Erythroblast (primary cell): ENCODE measurements at places on chromosomes 16 and 17.
A peak's percentile ranks its signal among the peaks of the same experiment; 100 is the strongest.

DNA sequence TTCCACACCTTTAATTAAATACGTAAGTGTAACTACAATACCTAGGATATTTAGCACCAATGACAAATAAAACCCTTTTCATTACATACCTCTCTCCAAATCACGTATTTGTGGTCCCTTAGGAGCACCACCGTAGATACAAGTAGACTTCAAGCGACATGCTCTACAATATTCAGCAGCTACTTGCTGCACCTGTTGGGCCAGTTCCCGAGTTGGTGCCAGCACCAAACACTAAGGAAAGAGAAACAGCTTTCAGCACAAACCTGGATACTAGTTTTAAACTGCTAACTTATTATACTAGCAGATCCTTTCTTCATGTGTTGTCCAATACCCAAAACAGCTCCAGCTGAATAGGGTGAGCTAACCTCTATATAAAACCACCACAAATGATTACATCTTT, 2.7 kb downstream of the DDX5 start:
- no peak for DNase-seq

DNA sequence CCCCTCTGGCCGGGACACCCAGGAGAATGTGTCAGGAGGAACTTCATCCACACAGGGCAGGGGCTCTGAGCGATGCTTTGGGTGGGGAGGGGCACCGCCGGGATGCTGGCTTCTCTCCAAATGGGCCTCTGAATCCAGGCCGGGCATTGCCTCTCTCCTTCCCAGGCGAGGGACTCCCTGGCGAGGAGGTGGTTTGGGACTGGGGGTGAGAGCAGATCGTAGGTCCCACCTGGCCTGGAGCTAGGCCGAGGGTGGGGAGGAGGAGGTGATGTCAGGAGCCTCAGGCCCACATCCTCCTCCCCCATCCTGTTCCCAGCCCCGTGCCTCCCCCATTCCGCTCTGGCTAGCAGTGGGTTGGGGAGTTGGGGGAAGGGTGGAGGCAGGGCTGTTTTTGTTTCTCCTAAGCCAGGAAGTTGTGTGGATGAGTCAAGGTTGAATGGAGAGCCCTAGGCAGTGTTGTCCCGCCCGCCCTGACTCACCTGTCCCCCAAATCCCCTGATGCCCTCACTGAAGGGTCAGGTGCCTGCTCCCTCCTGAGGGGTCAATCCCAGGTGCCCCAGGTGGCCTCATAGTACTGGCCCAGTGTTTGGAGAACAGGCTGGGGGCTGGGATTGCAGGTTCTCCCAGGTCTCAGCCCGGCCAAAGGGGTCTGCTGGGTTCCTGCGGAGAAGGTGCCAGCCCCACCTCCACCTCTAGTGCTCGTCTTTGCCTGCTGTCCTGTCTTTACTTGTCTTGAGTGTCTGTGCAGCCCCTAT, 2.8 kb downstream of the GRB7 start:
- no peak for DNase-seq

DNA sequence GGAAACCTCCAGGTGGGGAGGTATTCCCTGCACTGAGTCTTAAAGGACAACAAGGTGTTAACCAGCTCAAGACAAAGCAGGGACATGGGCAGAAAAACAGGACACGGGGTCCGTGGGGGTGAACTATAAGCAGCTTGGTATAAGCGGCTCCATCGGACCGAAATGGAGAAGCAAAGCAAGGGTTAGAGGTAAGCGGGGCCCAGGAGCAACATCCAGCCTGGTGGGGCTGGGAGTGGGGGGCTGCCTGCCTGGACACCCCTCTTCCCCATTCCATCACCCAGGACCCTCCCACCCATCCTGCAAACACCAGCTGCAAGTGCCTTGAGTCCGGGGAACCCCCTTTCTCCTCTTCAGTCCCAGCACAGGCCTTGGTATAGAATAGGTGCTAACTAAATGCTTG, 29.5 kb downstream of the MYH11 start:
- DNase-seq, result no peak

DNA sequence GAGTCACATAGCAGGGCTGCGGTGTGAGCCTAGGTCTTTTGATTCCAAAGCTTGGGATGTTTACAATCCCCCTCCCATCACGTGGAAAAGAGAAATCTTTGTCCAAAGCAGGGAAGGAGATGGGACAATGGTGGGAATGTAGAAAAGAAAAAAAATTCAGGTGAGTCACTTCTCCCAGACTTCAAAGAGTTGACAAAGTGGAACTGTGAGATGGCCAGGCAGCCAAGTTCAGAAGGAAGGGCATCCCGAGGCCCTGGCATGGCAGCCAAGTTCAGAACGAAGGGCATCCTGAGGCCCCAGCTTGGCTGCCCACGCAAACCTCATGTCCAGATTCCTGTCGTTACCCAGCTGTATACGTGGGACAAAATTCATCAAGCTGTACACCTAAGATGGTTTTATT, 47.5 kb downstream of the FOXL1 start:
- DNase-seq, result no peak

DNA sequence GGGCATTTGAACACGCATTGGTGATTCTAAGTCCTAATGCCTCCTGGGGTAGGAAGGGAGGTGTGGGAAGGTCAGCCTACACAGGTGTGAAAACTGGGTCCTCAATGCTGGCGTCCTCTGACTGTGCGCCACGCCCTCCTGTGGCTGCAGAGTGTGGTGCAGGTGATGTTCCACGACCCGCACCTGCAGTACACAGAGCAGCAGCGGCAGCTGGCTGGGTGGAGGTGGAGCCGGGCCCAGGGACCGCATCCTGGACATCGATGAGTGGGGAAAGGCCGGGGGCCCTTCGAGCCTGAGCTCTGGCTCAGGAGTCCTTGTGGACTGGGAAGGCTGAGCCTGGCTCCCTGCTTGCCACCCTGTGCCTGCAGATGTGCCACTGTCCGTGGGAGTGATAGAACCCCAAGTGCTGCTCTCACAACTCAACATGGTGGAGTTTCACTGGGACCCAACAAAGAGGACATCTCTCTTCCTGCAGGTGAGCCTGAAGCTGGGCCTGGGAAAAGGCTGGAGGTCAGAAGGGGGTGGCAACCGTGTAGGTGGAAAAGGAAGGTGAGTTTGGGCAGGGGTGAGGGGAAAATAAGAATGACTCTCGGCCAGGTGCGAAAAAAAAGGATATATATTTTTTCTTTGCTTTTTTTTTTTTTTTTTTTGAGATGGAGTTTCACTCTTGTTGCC, 14.0 kb upstream of the STAC2 start:
- peak; percentile 42 for DNase-seq

GRCh38 chr17:49798738-49799137, 10.3 kb downstream of the KAT7 start:
- DNase-seq, result no peak

GRCh38 chr16:47374629-47375028, 86.2 kb downstream of the ITFG1 start:
- no peak for DNase-seq

- DNase-seq, result no peak
Measured at GRCh38 chr17:77419547-77420094, 278.9 kb downstream of the SEC14L1 start.

- DNase-seq, result peak; percentile 56
Measured at GRCh38 chr17:77741109-77741508, 217.4 kb upstream of the TNRC6C start.

- no peak for DNase-seq
Measured at GRCh38 chr17:19502517-19502916, 31.1 kb upstream of the SLC47A1 start.

DNA sequence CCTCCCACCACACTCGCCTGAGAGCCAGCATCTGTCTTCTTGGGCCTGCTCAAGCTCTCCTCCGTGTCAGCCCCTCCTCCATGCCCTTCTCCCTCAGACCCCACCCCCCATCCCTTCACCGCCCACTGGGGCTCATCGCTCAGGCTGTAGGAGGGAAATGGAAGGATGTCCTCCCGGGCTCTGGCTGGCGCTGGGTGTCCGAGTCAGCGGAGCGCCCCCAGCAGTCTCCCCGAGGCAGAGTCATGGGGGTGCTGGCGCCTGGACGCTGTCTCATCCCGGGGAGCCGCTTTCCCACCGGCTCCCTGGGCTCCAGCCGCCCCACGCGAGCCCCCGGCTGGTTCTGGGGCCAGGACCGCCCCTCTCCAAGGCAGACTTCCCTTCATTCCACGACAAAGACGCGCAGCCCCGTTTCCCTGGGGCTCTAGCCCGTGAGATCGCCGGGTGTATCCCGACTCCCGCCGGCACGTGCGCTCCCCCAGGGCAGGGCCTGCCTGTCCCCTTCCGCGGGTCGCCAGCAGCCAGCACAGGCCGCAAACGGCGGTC, 428 bp upstream of the ANTKMT start:
- DNase-seq, result peak; percentile 60

GRCh38 chr16:180101-180675, at the start of gene HBQ1:
TSS of gene HBQ1 (plus strand) at chr16:180459. CDS start at chr16:180487, 28 bp downstream.
- peak; percentile 93 for DNase-seq

- no peak for DNase-seq
Measured at GRCh38 chr16:9296271-9296590, 204.8 kb downstream of the HAPSTR1 start.

- no peak for DNase-seq
Measured at GRCh38 chr16:80711406-80711805, 93.0 kb downstream of the CDYL2 start.

GRCh38 chr17:20992987-20993862, 49.6 kb downstream of the USP22 start:
- peak; percentile 76 for DNase-seq

GRCh38 chr16:11218604-11218962, 37.4 kb downstream of the SOCS1 start:
- DNase-seq, result peak; percentile 47

DNA sequence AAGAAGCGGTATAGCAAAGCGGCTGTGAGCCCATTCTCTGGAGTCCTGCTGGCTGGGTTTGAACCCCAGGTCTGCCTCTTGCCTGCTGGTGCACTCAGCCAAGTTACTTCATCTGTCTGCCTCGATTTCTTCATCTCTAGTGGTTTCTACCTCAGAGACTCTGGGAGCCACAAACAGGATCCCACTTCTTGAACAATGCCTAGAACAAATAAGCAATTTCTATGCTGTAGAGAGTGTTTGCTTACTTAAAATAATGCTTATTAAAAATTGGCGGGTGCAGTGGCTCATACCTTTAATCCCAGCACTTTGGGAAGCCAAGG, 75.5 kb downstream of the CMIP start:
- DNase-seq, result no peak

GRCh38 chr17:72416054-72416675, 295.3 kb downstream of the SOX9 start:
- DNase-seq, result no peak

- DNase-seq, result no peak
Measured at GRCh38 chr17:48809182-48809581, 7.8 kb downstream of the TTLL6 start.

DNA sequence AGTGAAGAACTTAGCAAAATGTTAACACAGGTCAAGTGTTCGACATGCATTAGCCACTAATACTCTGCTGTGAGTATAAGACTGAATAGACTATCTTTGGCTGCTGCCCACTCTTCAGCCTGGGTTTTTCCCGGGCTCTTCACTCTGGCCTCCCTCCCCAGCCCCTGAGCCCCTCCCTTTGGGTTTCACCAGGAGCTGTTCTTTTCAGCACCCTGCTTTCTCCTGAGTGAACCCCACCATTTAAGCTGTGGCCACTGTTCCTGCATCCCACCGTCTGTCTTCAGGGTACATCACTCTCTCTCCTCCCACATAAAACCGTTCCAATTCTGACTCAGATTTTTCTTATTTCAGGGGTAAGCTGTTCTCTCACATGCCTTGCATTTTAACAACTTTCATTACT, 92.0 kb upstream of the ASIC2 start:
- no peak for DNase-seq

GRCh38 chr17:70767102-70767701, 597.9 kb downstream of the KCNJ2 start:
- peak; percentile 43 for DNase-seq

GRCh38 chr17:51261024-51261963, 948 bp downstream of the UTP18 start:
- DNase-seq, result peak; percentile 66

DNA sequence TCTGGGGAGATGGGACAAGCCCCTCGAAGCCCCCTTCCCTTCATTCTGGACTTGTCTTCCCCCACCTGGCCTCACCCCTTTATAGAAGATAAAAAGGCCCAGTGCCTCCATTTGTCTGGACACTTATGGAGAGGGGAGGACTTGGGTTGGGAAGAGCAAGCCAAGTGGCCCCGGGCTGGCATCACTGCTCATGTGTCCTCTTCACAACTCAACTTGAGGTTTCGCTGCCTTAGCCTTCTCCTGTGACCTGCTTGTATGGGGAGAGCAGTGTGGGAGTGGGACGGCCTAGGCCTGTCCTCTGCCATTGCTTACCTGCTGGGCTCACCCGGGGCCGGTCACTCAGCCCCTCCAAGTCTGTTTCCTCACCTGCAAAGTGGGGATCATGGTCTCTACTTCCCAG, 1.4 kb downstream of the PAQR4 start:
- peak; percentile 58 for DNase-seq

DNA sequence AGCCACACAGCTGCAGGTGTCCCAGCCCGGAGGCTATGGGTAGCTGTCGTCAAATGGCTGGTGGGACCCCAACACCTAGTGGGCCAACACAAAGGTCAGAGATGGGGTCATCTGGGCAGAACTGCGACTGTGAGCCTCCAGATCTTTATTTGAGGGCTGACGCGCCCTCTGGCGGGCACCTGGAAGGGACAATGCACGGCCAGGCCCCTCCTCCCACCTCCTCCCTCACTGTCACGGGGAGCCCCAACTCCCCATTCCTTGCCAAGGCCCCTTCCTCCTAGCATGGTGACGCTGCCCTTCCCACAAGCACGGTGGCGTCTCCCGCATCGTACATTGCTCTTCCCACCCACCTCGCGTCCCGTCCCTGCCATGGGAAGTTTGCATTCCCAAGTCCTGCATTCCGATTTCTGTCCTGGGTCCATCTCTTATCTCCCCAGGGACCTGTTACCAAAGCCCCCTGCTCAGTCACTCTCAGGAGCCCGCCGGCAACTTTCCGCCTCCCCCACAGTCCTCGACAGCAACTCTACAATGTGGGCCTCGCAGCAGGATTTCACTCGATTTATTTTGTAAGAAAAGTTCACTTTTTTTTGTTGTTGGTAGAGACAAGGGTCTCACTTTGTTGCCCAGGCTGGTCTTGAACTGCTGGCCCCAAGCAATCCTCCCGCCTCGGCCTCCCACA, 1.0 kb downstream of the TLE7 start:
- peak; percentile 47 for DNase-seq

GRCh38 chr17:44444735-44445105, 55.3 kb upstream of the ITGA2B start:
- DNase-seq, result no peak

DNA sequence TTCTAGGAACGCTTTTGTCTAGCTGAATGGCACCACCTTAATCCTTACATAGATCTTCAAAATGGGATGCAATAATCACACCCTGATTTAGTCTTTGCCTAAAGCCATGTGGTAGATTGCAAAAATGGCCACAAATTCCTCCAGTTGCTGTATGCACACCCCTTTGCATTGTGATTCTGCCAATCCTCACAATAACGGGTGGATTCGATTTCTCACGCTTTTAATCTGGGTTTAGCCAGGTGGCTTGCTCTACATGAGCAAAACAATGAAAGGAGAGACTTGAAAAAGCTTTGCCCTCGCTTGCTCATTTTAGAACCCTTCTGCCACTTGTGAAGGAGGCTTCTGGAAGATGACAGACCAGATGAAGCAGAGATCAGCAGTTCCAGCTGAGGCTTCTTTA, 50.3 kb upstream of the B4GALNT2 start:
- no peak for DNase-seq

GRCh38 chr16:50367777-50368409, 895 bp downstream of the BRD7 start:
- DNase-seq, result peak; percentile 42
